Memory B cell (primary cell): ENCODE measurements at places on chromosomes 2 and 18.

DNA sequence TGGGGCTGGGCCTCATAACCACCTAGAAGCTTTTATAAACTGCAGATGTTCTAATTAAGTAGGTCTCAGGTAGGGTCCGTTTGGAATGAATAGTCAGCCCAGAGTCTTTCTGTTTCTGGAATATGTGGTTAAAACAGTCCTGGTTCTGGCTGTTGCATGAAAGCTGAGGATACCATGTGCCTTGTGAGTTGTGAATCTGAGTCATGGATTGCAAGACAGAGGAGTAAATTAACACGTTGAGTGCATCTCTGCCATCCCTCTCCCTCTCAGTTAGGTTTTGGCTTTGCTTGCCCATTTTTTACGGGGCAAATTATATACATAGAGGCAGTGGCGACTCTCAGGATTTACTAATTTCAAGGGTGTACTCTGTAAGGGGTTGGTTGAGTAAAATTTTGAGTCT, 59.1 kb downstream of the NCK2 start:
- peaks cover 67% of the 10 kb centered on the region for H3K4me1 ChIP-seq
- no peak for DNase-seq
- no peak overlapping the region for H3K4me3 ChIP-seq
- no peaks in the 10 kb centered on the region for H3K27me3 ChIP-seq
- peak overlapping the region; percentile 96 for H3K27ac ChIP-seq
- H3K36me3 ChIP-seq, result no peaks in the 10 kb centered on the region

GRCh38 chr2:14831458-14831857, 198.9 kb downstream of the LRATD1 start:
- no peak overlapping the region for H3K4me3 ChIP-seq
- H3K36me3 ChIP-seq, result no peaks in the 10 kb centered on the region
- H3K4me1 ChIP-seq, result no peaks in the 10 kb centered on the region
- H3K27ac ChIP-seq, result no peak overlapping the region
- peaks cover 2% of the 10 kb centered on the region for H3K27me3 ChIP-seq

GRCh38 chr18:24181806-24182205, 42.9 kb downstream of the CABYR start:
- no peak overlapping the region for H3K4me3 ChIP-seq
- peaks cover 10% of the 10 kb centered on the region for H3K4me1 ChIP-seq
- peaks cover 3% of the 10 kb centered on the region for H3K27me3 ChIP-seq
- H3K27ac ChIP-seq, result no peak overlapping the region

GRCh38 chr2:117555965-117556364, 258.5 kb upstream of the DDX18 start:
- no peaks in the 10 kb centered on the region for H3K4me1 ChIP-seq
- H3K27me3 ChIP-seq, result no peaks in the 10 kb centered on the region
- H3K36me3 ChIP-seq, result no peaks in the 10 kb centered on the region
- no peak for DNase-seq

DNA sequence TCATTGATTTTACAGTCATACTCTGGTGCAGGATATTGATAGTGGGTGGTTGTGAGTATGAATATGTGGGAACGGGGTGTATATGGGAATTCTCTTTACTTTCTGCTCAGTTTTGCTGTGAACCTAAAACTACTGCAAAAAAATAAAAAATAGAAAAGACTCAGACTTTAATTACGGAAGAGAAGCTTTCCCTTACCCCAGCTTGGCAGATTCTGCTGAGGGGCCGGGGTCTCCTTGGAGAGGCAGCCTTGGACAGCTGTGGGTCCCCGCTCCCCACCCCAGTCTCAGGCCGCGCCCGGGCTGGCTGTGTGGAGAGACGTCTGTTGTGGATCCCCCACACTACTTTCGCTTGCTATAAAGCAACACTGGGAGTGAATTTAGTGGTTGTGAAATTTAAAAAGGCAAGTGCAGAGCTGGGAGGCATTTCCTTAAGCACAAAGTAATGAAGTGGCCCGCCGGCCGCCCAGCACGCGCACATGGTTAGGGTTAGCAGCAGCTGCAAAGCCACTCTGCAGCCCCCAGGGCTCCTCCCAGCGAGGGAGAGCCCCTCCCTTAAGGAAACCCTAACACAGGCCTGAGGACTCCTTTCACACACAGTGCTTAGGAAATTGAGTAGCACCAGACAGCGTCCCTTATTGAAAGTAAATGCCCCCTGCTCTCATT, 102.4 kb downstream of the DDX1 start:
- no peak for DNase-seq
- H3K4me3 ChIP-seq, result no peak overlapping the region
- H3K36me3 ChIP-seq, result no peaks in the 10 kb centered on the region

- peaks cover 16% of the 10 kb centered on the region for H3K4me1 ChIP-seq
- H3K27me3 ChIP-seq, result no peaks in the 10 kb centered on the region
- peak overlapping the region; percentile 25 for H3K4me3 ChIP-seq
- peak overlapping the region; percentile 99 for H3K27ac ChIP-seq
- DNase-seq, result peak; percentile 54
Observed at GRCh38 chr2:127158614-127159290, 51.8 kb upstream of the BIN1 start.

- H3K4me1 ChIP-seq, result no peaks in the 10 kb centered on the region
- no peak for DNase-seq
- no peaks in the 10 kb centered on the region for H3K36me3 ChIP-seq
- no peak overlapping the region for H3K27ac ChIP-seq
- no peaks in the 10 kb centered on the region for H3K27me3 ChIP-seq
Observed at GRCh38 chr18:11324956-11325882, 175.8 kb upstream of the PIEZO2 start.

- peaks cover 15% of the 10 kb centered on the region for H3K36me3 ChIP-seq
- H3K4me3 ChIP-seq, result peak overlapping the region; percentile 87
- peaks cover 45% of the 10 kb centered on the region for H3K4me1 ChIP-seq
- H3K27me3 ChIP-seq, result no peaks in the 10 kb centered on the region
- peak; percentile 63 for DNase-seq
Observed at GRCh38 chr2:71071681-71072398, 3.4 kb downstream of the NAGK start.

DNA sequence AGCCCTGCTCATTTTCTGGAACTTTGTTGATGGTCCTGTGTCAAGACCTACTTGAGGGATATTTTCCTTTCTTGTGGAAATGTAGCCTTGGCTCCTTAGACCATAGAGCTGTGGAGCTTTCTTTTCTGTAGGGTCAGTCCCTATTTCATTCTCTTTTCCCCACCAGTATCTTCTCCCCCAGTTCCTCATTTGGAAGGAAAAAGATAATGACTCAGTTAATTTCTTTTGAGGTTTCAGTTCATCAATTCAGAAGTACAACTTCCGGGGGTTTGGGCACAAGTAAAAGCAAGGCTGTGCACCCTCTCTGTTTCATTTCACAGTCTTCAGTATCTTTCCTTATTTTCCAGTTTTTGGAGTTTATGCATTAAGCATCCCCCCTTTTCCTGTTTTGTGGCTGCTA, 70.7 kb downstream of the CDC42EP3 start:
- H3K4me1 ChIP-seq, result peaks cover 24% of the 10 kb centered on the region
- H3K27me3 ChIP-seq, result no peaks in the 10 kb centered on the region
- DNase-seq, result no peak
- peaks cover 12% of the 10 kb centered on the region for H3K36me3 ChIP-seq
- H3K27ac ChIP-seq, result peak overlapping the region; percentile 94
- H3K4me3 ChIP-seq, result peak overlapping the region; percentile 88

- no peaks in the 10 kb centered on the region for H3K4me1 ChIP-seq
- peaks cover 1% of the 10 kb centered on the region for H3K27me3 ChIP-seq
- H3K4me3 ChIP-seq, result no peak overlapping the region
Observed at GRCh38 chr2:9105601-9106337, 100.8 kb upstream of the ASAP2 start.

DNA sequence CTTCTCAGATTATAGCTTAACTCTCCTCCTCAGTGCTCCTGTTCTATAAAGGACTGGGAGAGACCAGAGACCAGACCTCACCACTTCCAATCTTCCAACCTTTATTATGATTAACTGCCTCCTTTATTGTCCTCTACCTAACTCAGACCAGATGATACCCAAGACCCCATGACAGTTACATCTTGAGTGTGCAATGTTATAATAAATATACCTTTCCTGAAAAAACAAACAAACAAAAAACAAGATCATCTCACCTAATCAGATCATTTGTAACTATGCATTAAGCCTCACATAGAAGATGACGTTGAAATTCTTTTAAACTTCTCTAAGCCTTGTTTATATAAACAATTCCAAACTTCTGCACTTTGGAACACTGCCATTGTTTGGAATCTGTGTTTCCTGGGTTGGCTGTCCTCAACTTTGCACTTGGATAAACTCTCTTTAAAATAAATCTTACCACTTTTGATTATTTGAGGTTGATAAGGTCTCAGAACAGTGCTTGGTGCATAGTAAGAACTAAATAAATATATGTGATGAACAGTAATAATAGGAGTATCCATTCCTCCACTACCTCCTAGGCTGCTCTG, 342.7 kb downstream of the TDRD15 start:
- no peaks in the 10 kb centered on the region for H3K36me3 ChIP-seq
- no peak overlapping the region for H3K4me3 ChIP-seq
- no peak for DNase-seq
- no peak overlapping the region for H3K27ac ChIP-seq
- no peaks in the 10 kb centered on the region for H3K27me3 ChIP-seq

- peaks cover 9% of the 10 kb centered on the region for H3K4me1 ChIP-seq
- H3K36me3 ChIP-seq, result no peaks in the 10 kb centered on the region
- no peak overlapping the region for H3K27ac ChIP-seq
- no peak for DNase-seq
- no peaks in the 10 kb centered on the region for H3K27me3 ChIP-seq
- no peak overlapping the region for H3K4me3 ChIP-seq
Observed at GRCh38 chr2:225466891-225467604, 67.5 kb downstream of the NYAP2 start.

DNA sequence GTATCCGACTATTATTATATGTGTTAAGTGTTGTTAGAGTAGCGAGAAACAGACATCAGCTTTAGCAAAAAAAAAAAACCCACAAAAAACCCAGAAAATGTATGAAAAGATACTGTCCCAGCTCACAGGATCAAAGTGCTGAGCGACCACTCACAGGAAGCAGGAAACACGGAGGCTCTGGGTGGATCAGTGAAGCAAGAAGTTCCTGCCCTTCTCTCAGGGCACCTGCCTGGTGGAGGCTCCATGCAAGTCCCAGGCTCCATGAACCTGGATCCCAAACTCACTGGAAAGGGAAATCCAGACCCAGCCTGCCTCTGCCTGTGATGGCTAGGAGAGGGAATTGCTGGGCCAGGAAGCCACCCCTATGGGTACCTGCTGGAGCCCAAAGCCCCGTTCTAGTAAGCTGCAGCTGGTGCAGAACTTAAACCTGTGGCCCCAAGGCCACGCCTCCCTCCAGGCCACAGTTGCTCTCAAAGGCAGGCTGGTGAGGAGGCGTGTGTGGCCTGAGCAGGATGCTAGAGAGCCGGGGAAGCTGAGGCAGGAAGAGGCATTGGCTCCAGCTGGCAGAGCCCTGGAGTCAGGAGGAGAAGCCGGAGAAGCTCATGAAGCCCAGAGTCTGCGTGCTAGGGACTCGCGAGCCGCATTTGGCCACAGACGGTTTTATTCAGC, 63.5 kb upstream of the TAF1B start:
- peaks cover 4% of the 10 kb centered on the region for H3K27me3 ChIP-seq
- H3K36me3 ChIP-seq, result no peaks in the 10 kb centered on the region
- peaks cover 9% of the 10 kb centered on the region for H3K4me1 ChIP-seq

DNA sequence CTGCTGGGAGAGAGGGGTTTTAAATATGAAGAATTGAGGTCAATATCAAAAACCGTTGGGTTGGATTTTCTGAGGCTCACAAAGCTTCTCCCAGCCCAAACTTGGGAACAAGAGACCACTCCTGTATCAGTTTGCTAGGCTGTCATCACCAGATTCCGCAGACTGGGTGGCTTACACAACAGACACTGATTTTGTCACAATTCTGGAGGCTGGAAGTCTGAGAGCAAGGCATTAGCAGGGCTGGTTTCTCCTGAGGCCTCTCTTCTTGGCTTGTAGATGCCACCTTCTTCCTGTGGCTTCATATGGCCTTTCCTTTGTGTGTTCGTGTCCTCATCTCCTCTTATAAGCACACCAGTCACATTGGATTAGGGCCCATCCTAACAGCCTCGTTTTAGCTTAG, 122.9 kb upstream of the COPS8 start:
- H3K27ac ChIP-seq, result no peak overlapping the region
- H3K27me3 ChIP-seq, result no peaks in the 10 kb centered on the region
- H3K4me3 ChIP-seq, result no peak overlapping the region
- no peaks in the 10 kb centered on the region for H3K36me3 ChIP-seq
- no peaks in the 10 kb centered on the region for H3K4me1 ChIP-seq
- DNase-seq, result no peak

DNA sequence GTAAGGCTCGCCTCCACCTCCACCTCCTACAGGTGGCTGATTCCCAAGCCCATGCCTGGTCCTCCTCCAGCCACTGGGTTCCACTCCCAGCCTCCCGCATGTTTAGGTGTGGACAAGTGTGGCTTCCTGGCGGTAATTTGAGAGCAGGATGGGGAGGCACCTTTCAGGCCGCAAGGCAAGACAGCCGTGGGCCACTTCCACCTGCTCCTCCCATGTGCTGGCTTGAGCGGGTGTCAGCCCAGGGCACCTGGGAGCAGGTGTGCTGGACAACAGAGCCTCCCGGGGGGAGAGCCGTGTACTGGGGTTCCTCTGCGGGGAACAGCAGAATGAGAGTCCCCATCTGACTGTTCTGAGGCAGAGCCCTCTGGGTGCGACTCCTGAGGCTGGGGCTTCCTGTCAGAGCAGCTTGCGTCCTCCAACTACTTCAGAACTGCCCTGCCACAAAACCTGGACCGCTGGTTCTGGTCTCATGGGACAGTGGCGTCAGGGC, 83.9 kb downstream of the TPO start:
- H3K27me3 ChIP-seq, result no peaks in the 10 kb centered on the region
- H3K4me1 ChIP-seq, result no peaks in the 10 kb centered on the region
- no peak overlapping the region for H3K27ac ChIP-seq
- DNase-seq, result no peak
- no peaks in the 10 kb centered on the region for H3K36me3 ChIP-seq
- H3K4me3 ChIP-seq, result no peak overlapping the region

GRCh38 chr2:179422037-179422643, 157.5 kb upstream of the SESTD1 start:
- H3K4me3 ChIP-seq, result no peak overlapping the region
- DNase-seq, result peak; percentile 48
- H3K27me3 ChIP-seq, result no peaks in the 10 kb centered on the region
- no peak overlapping the region for H3K27ac ChIP-seq

DNA sequence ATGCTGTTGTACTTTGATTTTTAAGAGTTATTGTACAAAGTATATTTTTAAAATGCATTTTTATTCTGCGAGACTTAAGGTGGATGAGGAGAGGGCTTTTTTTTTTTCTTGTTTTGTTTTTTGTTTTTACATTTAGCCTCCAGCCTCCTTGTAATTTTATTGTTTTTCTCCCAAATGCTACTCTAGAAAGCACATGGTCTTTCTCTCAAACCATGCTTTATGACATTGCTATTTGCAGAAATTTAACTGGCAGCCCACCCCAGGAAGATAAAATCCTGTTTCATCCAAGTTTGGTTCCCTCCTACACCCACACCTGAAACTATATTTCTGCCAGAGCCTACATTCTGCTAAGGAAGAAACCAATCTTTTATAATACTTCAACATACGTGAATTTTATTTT, 184.6 kb downstream of the ARHGAP15 start:
- no peaks in the 10 kb centered on the region for H3K27me3 ChIP-seq
- H3K4me1 ChIP-seq, result peaks cover 5% of the 10 kb centered on the region
- peaks cover 19% of the 10 kb centered on the region for H3K36me3 ChIP-seq
- DNase-seq, result no peak
- no peak overlapping the region for H3K27ac ChIP-seq
- H3K4me3 ChIP-seq, result no peak overlapping the region
